Inflammatory macrophage treated with lipopolysaccharide for 1 hour (primary cell): ENCODE measurements at places on chromosomes 5 and 9.
A peak's percentile ranks its signal among the peaks of the same experiment; 100 is the strongest.

- no peak for DNase-seq
These were observed at the start of gene ABCA2 for GRCh38 chr9:137027369-137028262. Gene ABCA2 (minus strand): TSS chr9:137028237. CDS start chr9:137028140, 97 bp downstream.

GRCh38 chr5:139385061-139386049 is 2.3 kb upstream of the SLC23A1 start:
- DNase-seq, result peak; percentile 43

DNA sequence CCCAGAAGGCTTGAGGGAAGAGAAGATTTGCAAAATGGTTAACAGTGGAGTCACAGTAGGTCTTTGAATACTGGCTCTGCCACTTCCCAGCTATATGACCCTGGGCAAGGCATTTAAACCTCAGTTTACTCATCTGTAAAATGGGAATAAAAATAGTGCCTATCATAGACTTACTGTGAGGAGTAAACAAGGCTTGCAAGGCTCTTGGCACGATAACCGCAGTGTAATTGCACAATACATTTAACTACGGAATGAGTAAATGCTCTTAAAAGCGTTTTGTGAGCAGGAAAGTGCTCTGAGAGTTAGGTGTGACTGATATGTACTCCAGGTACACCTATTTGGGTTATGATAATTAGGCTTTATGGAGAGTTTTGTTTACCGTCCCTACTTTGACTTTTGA is 8.4 kb downstream of the SLC36A3 start:
- DNase-seq, result no peak

DNA sequence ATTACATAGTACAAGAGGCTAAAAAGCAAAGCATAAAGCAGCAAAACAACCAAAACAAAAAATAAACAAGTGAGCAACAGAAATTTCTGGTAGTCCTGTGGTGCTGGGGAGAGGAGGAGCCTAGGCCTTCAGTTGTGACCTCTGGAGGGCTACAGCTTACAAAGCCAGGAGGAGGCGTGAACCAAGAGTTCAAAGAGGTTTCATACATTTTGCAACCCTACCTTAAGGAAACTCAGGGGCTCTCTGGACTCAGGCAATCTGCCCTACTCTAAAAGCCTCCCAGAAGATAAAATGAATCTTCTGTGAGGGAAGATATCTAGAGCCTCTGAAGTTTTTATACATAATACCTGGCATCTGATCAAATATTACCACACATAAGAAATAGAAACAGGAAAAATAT is 187.4 kb downstream of the AGTPBP1 start:
- no peak for DNase-seq

DNA sequence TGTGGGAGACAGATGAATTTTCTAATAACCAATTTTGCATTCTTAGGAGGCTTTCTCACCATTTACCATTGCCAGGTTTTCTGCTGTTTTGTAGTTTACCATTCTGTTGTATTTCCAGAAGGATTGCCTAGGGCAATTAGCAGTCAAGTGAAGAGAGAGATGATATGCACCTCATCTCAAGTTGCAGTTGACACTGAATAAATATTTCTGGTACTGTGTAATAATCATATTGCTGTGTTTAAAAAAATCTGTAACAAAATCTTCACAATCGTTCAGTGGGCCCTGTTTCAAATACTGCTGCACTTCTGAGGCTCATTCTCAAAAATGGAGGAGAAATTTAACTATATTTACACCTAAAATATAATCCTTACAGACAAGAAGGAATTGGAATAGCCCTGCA is 706.1 kb upstream of the PTPRD start:
- no peak for DNase-seq

GRCh38 chr5:16437977-16438376 is 27.6 kb downstream of the ZNF622 start:
- no peak for DNase-seq

- DNase-seq, result peak; percentile 80
These were observed 47.7 kb upstream of the GLRX start for GRCh38 chr5:95870105-95870672.

- DNase-seq, result no peak
These were observed 160.6 kb downstream of the ZDHHC21 start for GRCh38 chr9:14532456-14533115.

GRCh38 chr5:127192836-127193338 is 97.7 kb upstream of the MEGF10 start:
- no peak for DNase-seq

DNA sequence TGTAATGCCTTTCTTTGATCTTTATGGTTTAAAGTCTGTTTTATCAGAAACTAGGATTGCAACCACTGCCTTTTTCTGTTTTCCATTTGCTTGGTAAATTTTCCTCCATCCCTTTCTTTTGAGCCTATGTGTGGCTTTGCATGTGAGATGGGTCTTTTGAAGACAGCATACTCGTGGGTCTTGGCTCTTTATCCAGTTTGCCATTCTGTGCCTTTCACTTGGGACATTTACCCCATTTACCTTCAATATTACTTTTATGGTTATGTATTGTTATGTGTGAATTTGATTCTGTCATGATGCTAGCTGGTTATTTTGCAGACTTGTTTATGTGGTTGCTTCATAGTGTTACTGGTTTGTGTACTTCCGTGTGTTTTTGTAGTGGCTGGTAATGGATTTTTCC is 59.2 kb downstream of the YTHDC2 start:
- DNase-seq, result no peak

- peak; percentile 35 for DNase-seq
These were observed 182.7 kb downstream of the NR3C1 start for GRCh38 chr5:143220748-143221251.

DNA sequence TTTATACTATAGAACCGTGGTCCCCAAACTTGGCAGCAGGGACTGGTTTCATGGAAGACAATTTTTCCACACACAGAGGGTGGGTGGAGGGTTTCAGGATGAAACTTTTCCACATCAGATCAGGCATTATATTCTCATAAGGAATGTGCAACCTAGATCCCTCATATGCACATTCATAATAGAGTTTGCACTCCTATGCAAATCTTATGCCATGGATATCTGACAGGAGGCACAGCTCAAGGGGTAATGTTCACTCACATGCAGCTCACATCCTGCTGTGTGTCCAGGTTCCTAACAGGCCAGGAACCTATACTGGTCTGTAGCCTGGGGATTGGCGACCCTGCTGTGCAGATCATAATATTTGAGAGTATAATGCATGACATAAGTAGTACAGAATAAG is 1802.2 kb upstream of the ACO1 start:
- DNase-seq, result no peak

DNA sequence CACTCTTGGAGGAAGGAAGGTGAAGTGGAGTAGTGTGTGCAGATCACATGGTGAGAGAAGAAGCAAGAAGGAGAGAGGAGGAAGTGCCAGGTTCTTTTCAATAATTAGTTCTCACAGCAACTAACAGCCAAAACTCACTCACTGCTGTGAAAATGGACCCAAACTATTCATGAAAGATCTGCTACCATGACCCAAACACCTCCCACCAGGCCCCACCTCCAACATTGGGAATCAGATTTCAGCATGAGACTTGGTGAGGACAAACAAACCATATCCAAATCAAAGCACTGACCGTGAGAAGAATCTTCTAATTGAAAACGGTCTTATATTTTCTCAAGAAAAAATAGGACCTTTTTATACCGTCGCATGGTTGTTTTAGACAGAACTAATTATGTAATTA is 468.7 kb upstream of the TYRP1 start:
- no peak for DNase-seq

GRCh38 chr9:33791117-33791516 is 4.2 kb upstream of the PRSS3 start:
- no peak for DNase-seq

- DNase-seq, result no peak
These were observed 38.4 kb upstream of the CLPTM1L start for GRCh38 chr5:1383344-1383743.

DNA sequence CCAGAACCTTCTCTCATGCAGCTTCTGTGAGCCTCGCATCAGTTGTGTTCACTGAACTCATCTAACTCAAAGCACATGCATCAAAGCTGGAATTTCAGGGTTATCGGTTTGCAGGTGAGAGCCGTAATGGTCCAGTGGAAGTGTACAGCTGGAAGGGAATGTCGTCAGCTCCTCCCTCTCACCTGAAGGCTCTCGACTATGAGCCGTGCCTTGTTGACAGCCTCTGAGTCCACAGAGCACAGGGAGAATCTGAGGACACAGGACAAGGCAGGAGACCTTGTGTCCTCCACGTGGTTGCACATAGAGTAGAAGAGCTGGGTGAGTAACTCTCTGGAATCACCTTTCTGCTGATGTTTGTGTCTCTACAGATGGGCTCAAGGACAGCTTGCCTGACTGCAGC is 38.8 kb downstream of the PROP1 start:
- DNase-seq, result no peak

DNA sequence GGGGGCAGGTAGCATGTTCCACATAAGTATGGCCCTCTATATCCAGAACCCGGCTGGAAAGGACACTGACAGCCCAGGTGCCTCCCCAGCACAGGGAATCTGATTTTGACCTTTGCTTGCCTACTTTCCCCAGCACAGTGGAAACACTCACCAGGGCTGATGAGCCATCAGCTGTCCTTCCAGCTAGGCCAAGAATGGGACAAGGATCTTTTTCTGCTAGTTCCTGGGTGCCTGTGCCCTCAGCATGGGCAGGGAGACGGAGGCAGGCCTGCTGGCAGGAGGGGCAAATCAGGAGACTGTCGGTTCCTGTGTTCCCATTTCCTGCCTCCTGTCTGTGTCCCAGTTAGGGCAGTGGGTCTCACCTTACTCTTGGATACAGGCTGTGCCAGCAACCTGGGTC is 1.1 kb downstream of the CYFIP2 start:
- no peak for DNase-seq

GRCh38 chr9:7580568-7580967 is 219.0 kb downstream of the DMAC1 start:
- DNase-seq, result no peak

GRCh38 chr5:90109285-90109684 is 300.3 kb downstream of the CETN3 start:
- no peak for DNase-seq

DNA sequence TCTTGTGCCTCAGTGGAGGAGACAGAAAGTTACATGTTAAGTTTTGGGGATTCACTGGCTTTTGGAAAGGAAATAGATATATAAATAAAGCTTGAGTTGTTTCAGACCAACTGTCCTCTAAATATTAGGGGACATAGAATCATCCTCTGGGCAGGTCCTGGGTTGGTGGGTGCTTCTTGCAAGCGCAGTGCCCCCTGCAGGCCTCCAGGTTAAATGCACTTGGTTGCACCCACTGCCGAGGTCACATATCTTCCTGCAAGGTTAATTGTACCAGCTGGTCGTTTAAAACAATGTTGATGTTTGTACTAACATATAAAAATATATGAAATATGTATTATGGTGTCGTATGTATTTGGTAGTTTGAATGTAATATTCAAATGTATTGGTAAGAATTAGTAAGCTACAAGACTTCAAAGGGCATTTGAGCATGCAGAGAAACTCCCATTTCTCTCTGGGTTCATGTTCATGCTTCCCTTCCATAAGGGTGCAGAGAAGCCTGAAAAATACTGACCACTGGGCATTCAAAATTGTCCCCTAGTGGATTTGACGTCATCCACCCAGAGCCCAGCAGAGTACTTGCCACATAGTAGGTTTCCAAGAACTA is 87.0 kb downstream of the ZNF618 start:
- DNase-seq, result peak; percentile 45

DNA sequence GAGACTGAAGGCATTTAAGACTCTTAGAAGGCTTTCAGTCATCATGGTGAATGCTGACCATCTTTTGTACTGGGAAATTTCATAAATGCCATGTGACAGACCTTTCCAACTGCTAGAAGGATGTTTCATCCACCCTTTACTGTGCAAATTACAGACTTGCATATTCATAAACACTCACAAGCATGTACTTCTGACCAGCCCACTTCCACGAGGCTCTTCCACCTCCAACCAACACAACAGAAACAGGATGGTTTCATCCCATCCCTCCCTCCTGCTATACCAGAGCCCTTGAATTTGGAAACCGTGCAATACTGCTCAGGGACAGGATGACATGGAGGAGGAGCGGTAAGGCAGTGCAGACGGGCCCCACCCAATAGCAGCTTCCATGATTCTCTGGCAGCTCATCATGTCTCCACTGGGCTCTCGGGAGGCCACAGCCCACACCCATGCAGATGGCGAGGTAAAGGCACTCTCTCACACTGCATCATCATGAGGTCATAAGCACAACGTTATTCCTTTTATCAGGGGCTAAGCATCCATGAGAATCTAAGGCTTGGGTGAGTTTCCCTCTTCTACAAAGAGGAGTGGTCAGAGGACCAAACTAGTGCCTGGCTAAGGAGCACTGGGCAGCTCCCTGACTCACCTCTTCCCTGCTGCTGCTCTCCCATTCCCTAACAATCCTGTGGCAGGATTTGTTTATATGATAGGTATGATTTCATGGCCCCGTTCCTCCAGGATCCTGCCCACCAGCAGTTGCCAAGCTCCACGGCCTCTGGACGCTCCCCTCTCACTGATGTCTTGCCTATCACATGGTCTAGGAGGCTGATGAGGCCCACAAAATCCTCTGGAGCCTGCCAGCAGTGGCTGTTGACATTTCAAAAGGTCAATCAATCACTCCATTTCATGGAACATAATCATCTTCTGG is 94.4 kb upstream of the FSTL4 start:
- DNase-seq, result no peak

DNA sequence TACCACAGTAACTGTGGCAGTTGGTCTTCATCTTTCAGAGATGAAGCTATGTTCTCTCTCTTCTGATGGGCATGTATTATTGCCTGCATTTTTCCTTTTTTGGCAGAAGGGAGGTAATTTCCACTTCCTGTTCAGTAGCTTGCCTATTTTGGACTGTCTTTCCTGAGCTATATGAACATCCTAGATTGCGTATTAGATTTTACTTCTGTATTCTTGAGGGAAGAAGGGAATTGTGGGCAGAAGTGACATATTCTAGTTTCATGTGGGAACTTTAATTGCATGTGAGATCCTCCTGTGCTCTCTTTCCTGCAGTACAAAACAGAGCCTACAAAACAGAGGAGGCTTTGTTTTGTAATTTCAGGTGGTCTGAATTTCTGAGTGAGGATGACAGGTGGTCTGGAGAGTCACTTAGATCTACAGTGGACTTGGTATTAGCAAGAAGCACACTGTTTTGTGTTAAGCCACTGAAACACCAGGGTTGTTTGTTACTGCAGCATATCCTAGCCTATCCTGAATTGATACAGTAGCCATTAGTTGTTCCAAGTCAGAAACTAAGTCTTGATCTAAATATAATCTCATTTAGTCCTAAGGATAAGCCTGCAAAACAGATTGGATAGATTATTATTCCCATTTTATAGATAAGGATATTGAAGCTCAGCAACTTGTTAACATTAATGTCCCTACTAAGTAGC is 68.1 kb downstream of the AOPEP start:
- DNase-seq, result peak; percentile 18
